ENCODE measurements at places on chromosomes 4 and X.

DNA sequence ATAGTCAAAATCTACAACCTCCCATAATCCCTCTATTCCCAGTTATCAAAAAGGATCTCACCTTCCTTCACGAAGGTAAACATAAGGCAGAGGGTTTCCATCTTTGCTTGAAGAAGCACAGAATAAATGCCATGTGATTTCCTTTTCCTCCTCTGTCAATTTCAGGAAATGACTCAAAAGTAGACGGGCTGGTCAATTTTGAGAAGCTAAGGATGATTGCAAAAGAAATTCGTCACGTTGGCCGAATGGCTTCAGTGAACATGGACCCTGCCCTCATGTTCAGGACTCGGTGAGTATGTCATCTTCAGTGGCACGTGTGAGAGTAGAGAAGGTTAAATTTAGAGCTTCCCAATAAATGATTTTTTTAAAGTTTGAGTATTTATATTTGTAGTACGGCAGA is 240.2 kb downstream of the RAPGEF2 start:
- no peak for DNase-seq

DNA sequence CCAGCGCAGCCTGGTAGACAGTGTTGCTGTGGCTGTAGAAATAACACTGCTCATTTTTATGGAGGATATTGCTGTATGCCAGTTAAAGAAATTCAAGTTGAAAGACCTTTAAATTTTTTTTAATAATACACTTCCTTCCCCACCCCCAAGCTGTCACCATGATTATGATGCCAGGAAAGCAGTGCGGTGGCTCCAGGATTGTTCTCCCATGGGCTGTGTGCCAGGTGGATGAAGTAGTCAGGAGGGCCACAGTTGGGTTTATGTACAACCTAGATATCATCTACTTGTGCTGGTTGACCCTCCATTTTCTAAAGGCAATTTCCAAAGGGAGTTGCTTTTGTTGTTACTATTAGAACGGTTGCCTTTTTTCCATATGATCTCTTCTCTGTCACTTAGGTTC is 136.6 kb downstream of the AFF1 start:
- no peak for DNase-seq

DNA sequence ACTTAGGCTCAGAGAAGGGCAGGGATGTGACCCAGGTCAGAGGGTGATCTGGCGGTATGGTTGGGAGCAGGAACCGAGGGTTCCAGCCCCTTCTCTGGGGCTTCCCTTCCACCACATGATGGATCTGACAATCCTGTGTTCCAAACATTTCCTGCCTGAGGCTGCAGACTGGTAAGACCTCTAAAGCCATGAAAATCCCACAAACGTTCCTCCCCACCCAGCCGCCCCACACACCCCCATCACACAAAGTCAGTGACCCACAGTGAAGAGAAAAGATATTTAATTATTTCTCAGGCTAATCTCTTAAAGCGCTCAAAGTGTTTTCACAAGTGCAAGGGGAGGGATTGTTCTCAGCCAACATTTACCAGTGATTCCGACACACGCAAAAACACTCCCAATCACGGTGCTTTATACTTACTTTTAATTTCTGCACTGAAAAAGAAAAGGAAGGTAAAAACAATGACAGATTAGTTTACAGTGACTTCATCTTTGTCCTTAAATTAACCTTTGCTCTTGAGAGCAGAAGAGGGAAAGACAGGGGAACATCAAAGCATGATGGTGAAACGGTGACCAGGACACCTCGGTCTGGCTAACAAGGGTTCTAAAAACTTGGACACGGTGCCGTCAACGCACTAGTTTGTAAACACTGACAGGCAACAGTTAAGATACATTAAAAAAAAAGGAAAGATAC is 42.4 kb downstream of the WDR1 start:
- no peak for DNase-seq

DNA sequence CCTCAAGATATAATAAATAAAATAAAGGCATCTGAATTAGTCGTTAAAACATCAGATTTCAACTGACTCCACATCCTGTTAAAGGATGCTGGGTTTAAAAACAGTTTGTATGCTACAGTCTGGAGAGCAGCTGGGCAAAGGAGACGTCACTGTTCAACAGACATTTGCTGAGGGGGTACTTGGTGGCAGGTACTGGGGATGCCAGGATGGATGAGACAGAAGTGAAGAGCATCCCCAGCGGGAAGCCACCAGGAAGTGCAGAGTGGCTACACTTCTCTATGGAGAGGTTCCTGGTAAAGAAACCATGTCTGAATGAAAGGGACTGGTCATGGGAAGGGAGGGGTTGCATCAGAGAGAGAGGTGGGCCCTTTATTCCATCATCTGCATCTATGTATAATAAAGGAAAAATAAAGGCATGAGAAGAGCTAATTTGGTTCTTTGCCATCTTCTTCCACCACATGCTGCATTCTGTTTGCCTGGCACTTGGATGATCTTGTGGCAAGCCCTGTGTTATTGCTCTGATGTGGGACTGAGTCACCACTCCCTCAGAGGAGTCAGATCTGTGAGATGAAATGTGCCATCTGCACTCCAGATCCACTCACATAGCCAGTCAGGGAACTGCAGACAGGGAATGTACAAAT is 145.0 kb downstream of the SOWAHB start:
- DNase-seq, result no peak

GRCh38 chr4:77193511-77194102 is 36.6 kb downstream of the CCNG2 start:
- peak; percentile 87 for DNase-seq

DNA sequence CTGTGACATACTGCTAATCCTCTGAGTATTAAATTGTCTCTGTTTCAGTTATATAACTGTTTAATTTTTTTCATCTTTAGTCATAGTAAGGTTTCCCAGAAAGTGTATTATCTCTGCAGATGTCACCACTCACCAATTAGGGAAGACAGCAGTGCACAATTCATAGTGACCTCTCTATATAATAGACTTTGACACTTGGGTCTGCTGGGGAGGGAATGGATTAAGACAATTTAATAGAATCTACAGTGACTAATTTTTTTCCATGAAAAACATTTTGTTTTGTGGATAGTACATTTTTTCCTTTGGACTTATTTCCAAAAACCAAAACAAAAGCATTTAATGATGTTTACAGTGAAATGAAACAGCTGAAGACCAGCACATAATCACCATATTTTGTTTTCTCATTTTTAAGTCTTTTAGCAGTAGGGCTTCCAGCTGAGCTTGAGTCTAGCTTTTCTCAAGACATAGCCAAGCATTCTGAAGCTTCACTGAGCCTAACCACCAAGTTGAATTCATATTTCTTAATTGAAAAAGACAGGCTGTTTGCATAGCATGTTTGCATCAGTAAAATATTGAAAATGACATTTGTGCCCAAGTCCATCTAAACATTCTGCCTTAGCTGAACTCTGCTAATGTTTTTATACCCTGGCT is 69.5 kb downstream of the PCDH19 start:
- no peak for DNase-seq

GRCh38 chrX:1884446-1884845 is 269.6 kb downstream of the ASMT start:
- no peak for DNase-seq

DNA sequence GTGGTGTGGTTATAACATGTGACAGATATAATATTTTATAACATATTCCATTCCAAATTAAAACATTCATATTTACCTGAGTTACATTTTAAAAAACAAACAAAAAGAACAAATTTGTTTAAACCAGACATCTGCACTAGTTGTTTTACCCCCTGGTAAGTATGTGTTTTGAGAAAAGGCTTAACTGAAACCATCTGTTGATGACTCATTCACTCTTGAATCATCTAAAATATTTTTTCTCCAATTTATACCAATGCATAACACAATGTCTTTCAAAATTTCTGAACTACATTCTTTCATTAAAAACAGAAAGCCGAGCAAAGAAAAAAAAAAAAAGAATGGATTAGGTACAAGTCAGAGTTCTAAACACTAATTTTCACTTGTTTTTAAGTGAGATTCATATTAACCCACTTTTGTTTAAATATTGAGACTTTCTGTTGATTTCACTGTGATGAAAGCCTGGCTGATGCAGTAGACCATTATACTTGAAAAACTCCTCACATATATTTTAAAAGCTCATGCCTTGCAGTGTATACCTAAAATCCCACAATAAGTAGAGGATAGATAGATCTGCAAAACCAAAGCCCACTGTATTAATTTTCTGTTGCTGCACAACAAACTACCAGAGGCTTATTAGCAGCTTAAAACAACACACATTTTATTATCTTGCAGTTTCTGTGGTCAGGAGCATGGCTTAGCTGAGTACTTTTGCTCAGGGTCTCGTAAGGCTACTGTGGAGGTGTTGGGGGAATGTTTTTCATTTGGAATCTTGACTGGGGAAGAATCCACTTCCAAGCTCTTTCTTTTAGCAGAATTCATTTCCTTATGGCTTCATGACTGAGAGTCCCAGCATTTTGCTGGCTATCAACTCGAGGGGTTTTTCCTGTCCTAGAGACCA is 221.5 kb downstream of the PCDH18 start:
- no peak for DNase-seq
